ENCODE measurements at places on chromosomes 7 and 10. TPM values are rescaled to one million over a fixed set of nuclear protein-coding genes. Genes with fewer than 3 reads are reported as not detected.

GRCh38 chr10:49008505-49009198 is 69.0 kb upstream of the LRRC18 start:
- no peak for DNase-seq

- no peak for DNase-seq
These were observed 269.5 kb upstream of the SLC26A5 start for GRCh38 chr7:103715376-103716120.

DNA sequence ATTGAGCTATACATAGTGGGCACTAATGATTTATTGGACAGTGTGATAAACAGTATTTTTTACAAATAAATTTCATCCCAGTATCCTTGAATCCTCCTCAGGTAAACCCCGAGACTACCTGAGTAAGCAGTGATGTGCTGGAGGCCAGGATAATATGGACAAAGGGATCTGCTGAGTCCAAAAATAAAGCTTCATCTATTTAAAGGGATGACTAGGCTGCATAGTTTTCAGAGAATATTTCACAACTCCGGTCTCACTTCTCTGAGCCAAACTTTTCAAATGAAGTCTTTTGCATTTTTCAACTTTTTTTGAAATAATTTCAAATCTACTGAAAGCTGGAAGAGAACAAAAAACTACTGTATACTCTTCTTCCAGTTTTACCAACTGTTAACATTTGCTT is 2.5 kb downstream of the ACTR3B start:
- DNase-seq, result no peak

DNA sequence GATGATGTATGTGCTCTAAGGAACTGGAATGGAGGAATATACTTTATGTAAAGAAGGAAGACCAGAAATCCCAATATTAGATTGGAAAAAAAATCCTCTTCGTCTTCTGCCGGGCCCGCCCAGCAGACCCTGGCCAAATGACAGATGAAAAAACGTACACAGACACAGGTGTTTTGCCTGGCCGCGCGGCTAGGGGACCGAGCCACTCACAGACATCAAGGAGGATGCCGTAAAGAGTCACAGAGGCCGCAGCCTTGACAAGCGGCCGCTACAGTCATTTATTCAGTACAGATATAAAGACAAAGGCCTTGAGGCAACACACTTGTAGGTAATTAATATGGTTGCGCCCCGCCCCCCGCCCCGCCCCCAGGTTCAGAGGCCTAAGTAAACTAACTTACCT is 594.1 kb downstream of the GRM8 start:
- no peak for DNase-seq

DNA sequence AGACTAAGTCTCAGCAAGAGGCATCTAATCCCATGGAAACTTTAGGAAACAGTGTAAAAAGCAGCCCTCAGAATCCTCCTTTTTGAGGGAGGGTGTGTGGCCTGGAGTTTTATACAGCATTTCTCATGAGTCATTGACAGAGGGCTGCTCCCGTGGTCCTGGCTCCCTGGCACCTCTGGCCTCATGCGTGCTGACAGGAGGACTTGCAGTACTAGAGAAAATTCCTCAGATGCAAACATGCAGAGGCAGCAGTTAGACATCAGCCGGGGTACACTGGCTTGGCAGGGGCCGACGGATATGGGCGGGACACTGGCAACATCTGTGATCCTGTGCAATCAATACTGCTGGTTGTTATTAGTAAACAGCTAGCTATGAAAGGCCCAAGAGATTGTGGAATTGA is 925.1 kb upstream of the CELF2 start:
- DNase-seq, result no peak

PRLHR gene
- total RNA-seq, result not detected

GRCh38 chr7:4191525-4191924 is 490.6 kb upstream of the FOXK1 start:
- DNase-seq, result no peak

- DNase-seq, result no peak
These were observed 3.5 kb downstream of the CHAT start for GRCh38 chr10:49617121-49618020.

DNA sequence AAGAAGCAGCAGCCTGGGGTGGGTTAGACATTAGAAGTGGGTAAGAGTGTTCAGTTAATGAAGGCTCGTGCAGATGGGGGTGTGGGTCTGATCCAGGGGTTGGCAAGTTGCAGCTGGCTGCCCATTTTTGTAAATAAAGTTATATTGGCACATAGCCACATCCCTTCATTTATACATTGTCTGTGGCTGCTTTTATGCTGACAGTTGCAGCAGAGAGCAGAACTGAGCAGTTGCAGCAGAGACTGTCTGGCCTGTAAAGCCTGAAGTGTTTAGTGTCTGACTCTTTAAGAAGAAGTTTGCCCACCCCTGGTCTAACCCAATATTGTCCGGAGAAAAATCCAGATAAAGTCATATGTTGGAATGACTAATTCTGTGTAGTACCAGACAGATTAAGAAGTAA is 38.1 kb downstream of the GLRX3 start:
- no peak for DNase-seq

PPA1 gene
- total RNA-seq, result 57.4 TPM

DNA sequence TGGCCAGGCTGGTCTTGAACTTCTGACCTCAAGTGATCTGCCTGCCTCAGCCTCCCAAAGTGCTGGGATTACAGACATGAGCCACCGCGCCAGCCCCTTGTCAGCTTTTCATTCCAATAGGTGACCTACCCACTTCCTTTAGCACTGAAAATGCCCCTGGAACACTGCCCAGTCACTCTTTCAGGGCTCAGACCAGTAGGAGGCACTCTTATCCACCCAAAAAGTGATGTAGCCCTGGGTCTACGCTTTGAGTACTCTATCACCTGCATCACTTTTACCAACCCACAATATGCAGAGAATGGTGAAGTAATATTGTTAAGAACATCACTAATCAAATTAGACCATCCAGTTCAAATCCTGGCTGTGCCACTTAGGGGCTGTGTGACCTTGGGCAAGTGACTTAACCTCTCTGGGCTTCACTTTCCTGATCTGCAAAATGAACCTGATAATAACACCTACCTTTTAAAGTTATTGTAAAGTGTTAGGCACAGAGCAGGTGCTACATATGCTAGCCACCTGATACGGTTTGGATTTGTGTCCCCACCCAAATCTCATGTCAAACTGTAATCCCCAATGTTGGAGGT is 5.2 kb downstream of the CALN1 start:
- DNase-seq, result no peak

DNA sequence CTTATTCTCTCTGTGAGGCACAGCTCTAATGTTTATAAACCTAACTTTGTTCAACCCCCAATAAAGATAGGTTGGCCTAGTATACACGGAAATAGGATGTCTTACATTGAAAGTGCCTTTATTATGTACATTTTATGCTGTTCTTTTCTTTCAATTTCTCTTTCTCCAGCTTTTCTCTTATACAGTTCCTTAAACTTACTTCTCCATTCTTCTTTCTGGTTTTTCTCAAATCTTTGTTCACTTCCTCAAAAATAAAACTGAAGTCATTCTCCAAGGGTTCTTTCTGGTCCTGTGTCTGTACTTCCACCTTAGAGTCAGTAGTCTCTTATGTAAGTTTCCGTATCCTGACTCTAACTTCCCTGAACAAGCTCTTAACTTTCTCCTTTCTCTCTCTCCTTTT is 29.2 kb upstream of the NAMPT start:
- DNase-seq, result no peak

GRCh38 chr10:16854623-16855022 is 37.4 kb upstream of the RSU1 start:
- no peak for DNase-seq
